AG10803 (cell line): ENCODE measurements at places on chromosomes 1 and 21.

GRCh38 chr1:222920169-222920568, 105.3 kb downstream of the DISP1 start:
- DNase-seq: no peak

DNA sequence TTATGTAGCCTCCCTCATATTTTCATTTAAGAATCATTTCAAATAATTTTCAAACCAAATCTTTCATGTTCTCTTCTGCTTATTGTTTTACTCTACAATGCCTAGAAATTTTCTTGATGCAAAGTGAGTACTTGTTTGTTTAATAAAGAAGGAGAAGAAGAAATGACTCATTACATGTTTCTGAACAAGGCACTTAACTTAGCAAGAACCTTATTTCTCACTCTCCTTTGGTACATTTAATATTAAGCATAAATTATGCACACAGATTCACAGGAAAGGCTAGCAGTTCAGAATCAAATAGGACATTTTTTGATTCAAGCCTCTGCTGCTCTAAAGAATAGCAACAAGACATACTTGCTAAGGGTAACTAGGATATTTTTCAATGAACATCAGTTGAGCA, 9.1 kb downstream of the SCYL3 start:
- no peak for DNase-seq

DNA sequence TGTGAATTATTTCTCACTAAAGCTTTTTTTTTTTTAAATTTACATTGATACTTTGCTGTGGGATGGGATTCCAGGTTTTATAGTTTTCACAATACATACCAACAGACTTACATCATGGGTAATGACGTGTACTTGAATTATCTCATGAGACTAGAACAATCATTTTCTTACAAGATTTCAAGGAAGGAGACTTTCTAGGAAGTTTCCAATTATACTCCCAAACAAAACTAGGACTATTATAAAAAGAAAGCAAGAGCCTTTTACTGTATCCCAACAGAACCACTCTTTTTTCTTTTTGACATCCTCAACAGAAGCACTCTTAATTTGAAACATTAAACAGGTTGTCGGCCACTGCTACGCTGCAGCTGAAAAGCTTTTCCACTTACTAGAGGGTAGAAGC, 48.7 kb downstream of the TESK2 start:
- DNase-seq: peak; percentile 46

DNA sequence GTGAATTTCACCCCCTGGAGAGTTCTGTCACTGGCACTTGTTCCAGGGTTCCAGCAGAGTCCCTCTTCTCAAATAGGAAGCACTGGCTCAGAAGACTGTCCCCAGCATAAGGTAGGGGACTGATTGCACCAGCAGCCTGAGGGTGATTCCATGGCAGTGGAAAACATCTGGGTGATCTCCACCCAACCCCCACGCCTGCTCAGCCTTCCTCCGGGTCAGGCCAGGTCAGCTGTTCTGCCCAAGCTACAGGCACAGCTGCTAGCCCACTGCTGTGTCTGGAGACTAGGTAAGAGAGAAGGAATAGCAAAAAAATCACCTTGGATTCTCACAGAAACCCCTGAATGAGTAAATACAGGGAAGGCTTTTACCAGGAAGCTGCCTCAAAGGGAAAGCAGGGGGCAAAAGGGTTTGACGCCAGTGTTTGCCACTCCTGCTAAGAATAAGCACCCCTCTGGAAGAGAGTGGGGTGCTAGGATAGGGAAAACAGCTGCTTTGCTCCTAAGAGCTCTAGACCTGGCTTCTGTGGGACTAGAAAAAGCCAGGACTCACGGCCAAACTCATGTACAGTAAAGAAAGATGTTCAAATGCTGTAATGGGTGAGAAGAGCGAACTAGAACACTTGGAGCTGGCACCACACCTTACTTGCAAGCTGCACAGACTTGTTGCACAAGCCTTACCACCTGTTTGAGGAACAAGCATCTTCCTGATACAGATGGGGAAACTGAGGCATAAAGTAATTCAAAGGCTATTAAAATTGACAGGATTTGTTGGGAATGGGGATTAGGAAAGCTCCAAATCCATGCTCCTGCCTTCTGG, 1.0 kb upstream of the DENND2D start:
- DNase-seq: no peak

DNA sequence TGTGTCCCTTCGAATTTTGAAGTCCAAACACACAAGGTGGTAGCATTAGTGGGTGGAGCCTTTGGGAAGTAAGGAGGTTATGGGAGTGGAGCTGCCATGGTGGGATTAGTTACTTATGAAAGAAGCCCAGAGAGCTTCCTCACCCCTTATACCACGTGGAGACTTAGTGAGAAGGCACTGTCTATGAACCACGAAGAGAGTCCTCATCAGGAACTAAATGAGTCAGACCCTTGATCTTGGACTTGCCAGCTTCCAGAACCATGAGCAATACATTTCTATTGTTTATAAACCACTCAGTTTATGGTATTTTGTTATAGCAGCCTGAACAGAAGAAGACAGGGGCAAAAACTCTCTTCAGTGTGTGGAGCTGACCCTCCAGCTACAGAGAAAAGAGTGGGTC, 259.3 kb upstream of the AJAP1 start:
- DNase-seq: no peak

DNA sequence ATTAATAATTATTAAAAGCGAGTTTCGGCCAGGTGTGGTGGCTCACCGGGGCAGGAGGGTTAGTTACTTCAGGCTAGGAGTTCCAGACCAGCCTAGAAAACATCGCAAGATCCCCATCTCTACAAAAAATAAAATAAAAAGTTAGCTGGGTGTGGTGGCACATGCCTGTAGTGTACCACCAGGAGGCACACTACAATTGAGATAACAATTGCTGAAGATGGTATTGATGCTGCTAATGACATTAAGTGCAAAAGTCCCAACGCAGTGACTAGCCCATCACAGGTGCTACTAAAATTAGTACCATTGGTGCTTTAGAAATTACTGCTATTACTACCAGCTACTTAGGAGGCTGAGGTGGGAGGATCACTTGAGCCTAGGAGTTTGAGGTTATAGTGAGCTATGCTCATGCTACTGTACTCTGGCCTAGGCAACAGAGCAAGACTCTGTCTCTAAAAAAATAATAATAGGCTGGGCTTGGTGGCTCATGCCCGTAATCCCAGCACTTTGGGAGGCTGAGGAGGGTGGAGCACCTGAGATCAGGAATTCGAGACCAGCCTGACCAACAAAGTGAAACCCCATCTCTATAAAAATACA, 156.6 kb downstream of the GREM2 start:
- DNase-seq: peak; percentile 15

DNA sequence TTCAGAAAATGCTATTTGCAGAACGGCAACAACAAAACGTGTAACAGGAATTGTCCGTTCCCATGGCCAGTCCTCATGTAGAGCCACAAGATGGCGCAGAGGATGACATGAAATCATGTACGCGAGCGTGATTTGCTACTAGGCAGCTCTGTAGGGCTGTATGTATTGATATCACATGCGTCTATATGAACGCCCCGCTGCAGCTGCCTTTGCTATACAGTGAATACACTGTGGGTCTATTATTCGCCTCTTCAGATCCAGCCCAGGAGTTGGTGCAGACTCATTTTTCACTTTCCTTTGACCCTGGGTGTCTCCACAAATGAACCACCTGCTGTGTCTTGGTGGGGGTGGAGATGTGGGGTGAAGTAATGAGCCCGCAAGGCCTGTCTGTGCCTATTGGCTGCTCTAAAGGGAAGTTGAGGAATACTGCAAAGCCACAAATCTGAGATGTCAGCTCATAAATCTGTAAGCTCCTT, 361.5 kb downstream of the KIF26B start:
- DNase-seq: peak; percentile 26

GRCh38 chr1:74531796-74532195, 19.4 kb upstream of the LRRC53 start:
- no peak for DNase-seq

DNA sequence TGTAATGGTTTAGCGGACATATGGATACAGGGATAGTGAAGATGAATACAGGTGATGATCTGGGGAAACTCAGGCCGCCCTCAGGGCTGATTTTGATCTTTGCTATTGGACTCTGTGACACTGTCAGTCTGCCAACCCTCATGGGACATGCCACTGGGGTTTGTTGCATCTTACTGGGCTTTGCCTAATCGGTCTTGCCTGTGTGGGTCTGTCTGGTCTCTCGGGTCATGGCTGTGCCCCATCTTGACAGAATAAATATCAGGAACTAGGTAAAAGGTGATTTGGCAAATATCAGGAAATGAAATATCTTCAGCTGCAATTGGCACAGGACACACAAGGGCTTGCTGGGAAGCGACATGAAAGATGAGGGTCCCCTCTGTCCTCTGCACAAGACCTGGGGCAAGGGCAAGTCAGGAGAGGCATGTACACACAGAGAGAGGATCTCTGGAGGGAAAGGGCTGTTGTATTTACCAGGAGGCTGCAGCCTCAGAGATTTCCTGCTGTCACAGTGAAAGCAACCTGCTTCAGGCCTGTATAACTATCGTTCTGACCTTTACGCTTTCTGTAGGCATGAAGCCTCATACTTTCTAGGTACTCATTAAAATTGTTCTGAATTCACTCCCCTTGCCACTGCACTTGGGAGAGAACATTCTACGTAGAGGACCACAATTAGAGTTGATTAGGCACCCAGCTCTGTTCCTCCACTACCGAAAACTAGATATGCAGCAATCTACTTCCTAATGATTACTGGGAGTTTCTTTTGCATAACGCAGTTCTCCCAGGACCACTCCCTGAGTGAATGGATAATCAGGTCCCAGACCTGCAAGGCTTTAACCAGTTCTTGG, 52.0 kb upstream of the GADD45A start:
- no peak for DNase-seq

- no peak for DNase-seq
These were observed 17.8 kb upstream of the FAM131C start for GRCh38 chr1:16091296-16091695.

DNA sequence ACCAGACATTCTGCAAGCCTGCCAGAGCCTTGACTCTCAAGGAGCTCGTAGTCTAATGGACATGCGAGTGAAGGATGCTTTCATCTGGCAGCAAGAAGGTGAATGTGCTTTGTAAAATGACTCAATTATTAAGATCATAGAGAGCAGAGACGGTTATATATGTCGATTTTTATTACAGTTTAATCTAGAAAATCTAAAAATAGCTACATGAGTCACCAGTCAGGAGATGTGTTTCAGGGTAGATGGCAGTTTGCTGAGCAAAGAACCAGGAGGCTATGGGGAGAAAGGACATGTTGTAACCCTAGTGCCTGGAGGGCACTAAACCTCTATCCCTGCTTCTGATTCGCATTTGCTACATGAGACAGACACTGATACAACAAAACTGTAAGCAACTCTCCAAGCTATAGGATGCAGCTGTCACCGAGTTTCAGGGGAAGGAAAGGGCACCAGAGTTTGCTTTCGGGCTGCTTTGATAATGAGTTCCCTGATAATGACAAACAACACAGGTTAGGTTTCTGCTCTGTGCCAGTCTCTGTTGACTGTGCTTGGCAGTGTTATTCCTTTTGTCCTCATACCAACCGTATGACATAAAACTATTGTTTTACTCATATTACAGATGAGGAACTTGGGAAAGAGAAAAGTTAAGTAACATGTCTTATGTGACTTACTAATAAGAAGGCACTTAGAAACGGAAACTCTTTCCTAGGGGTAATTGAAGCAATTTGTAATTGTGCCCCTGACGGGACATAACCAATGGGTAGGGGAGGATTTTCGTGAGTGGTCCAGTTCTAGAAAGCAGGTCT, 43.2 kb downstream of the C1orf198 start:
- peak; percentile 78 for DNase-seq

DNA sequence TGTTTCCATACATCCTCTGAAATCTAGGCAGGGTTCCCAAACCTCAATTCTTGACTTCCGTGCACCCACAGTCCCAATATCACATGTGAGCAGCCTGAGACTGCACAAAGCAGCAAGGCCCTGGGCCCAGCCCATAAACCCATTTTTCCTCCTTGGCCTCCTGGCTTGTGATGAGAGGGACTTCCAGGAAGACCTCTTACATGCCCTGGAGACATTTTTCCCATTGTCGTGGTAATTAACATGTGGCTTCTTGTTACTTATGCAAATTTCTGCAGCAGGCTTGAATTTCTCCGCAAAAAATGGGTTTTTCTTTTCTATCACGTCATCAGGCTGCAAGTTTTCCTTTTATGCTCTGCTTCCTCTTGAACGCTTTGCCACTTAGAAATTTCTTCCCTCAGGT, 3.3 kb upstream of the PIGK start:
- no peak for DNase-seq

DNA sequence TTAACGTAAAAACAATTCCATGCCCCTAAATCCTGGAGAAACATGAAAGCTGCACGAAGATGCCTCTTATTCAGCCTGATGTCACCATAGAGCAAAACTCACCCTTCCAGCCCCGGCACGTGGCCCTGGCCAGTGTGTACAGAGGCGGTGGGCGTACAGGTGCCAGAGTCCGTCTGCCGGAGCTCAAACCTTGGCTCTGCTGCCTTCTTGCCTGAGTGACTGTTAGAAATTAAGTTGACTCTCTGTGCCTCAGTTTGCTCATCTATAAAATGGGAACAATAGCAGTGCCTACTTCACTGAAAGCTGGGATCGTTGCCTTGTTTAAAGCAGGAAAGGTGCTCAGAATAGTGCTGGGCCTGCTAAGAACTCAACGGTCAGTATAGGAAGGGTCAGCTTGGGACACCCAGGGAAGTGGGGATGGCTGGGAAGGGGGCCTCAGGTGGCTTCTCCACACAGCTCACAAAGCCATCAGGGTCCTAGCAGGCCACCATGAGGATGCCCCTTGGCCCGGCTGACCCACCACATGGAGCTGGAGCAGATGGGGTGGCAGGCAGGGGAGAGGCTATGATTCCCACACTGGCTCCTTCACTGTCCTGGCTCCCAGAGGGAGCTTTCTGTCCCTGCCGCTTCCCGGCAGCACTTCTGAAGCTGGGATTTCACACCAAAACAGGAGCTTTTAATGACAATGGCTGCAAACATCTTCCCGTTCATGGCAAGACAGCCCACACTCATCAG, 237.2 kb downstream of the NPHP4 start:
- DNase-seq: no peak

DNA sequence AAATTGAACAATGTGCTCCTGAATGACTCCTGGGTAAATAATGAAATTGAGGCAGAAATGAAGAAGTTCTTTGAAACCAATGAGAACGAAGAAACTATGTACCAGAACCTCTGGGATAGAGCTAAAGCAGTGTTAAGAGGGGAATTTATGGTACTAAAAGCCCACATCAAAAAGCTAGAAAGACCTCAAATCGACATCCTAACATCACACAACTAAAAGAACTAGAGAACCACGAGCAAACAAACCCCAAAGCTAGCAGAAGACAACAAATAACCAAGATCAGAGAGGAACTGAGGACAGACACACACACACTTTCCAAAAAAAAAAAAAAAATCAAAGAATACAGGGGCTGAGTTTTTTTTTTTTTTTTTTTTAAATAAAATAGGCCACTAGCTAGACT, 564.2 kb downstream of the SMYD3 start:
- no peak for DNase-seq

GRCh38 chr1:220921498-220921897, 42.3 kb downstream of the HLX start:
- no peak for DNase-seq

- DNase-seq: no peak
These were observed 6.4 kb downstream of the CTPS1 start for GRCh38 chr1:40985875-40986274.
